OCI-LY7 (cell line): ENCODE measurements at places on chromosomes 16 and 17. TPM values are rescaled to one million over a fixed set of nuclear protein-coding genes. Genes with fewer than 3 reads are reported as not detected.

The IL4R gene
- total RNA-seq, result 73.1 and 101 TPM in 2 replicates

The ST3GAL2 gene
- 48.5 and 61.0 TPM in 2 replicates for total RNA-seq

The ARHGAP27 gene
- total RNA-seq, result 56.8 and 62.7 TPM in 2 replicates

The CBLN1 gene
- 0.96 and 1.4 TPM in 2 replicates for total RNA-seq

The IRF8 gene
- 210 and 224 TPM in 2 replicates for total RNA-seq

The NPIPB2 gene
- 30.3 and 35.9 TPM in 2 replicates for total RNA-seq

The MEIOB gene
- total RNA-seq, result not detected in 2 replicates

The RAMP2 gene
- total RNA-seq, result not detected in 2 replicates

The CIAO3 gene
- total RNA-seq, result 156 and 173 TPM in 2 replicates

The PRR29 gene
- 0.29 TPM in 1 of 2 replicates, not detected in the other for total RNA-seq

The GRB7 gene
- total RNA-seq, result not detected in 2 replicates

The MYO1D gene
- total RNA-seq, result 0.20 and 0.89 TPM in 2 replicates

The SKA2 gene
- 106 and 117 TPM in 2 replicates for total RNA-seq

The HEATR9 gene
- not detected in 2 replicates for total RNA-seq

The ODAD4 gene
- total RNA-seq, result 1.3 TPM in 2 replicates

The MYOCD gene
- not detected in 2 replicates for total RNA-seq

The SPATA22 gene
- not detected in 2 replicates for total RNA-seq

The NPIPB9 gene
- total RNA-seq, result 7.1 and 10.7 TPM in 2 replicates

The DBNDD1 gene
- total RNA-seq, result 0.57 and 0.85 TPM in 2 replicates

The PRAC2 gene
- not detected in 2 replicates for total RNA-seq

The VTN gene
- total RNA-seq, result 0.40 TPM in 1 of 2 replicates, not detected in the other

The GRIN2A gene
- not detected in 2 replicates for total RNA-seq
